ENCODE measurements at places on chromosomes 12 and 14.

- no peak for DNase-seq
Measured at GRCh38 chr14:23600322-23600707, 21.7 kb upstream of the JPH4 start.

- DNase-seq = no peak
Measured at GRCh38 chr12:10669533-10669932, 4.3 kb downstream of the STYK1 start.

DNA sequence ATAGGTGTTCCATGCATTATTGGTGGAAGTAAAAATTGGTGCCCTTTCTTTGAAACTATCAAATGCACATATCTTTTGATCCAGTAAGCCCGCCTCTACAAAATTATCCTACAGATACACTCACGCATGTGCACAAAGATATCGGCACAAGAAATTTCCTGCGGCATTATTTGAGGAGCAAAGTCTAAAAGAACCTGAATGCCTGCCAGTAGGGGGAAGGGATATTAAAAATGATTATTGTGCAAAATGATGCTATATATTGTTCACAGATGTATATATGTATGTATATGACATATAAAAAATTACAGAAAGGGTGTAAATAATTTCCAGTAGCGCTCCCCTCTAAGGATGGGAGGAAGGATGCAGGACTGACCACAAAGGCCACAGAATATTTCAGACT, 24.7 kb upstream of the ADIPOR2 start:
- no peak for DNase-seq

DNA sequence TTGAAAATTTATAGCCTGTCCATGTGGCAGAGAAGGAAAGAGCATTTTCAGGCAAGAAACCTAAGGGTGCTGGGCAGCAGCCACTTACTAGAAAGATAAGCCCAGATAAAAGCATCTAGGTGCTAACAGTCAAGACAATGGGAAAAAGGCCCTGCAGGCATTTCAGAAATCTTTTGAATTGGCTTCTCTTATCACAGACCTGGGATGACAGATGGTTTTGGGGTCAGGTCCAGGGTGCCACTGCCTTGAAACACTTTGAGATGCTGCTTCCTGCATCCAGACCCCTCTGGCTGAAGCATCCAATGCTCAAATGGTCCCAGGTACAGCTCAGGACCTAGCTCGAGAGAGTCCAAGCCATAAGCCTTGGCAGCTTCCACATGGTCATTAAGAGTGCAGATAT, 466.5 kb downstream of the FSCB start:
- no peak for DNase-seq

GRCh38 chr14:24839617-24840203, 205.7 kb upstream of the GZMB start:
- no peak for DNase-seq

GRCh38 chr14:76904740-76905569, 78.7 kb downstream of the LRRC74A start:
- peak; percentile 94 for DNase-seq

GRCh38 chr12:113016796-113017195, 38.5 kb downstream of the OAS2 start:
- no peak for DNase-seq

DNA sequence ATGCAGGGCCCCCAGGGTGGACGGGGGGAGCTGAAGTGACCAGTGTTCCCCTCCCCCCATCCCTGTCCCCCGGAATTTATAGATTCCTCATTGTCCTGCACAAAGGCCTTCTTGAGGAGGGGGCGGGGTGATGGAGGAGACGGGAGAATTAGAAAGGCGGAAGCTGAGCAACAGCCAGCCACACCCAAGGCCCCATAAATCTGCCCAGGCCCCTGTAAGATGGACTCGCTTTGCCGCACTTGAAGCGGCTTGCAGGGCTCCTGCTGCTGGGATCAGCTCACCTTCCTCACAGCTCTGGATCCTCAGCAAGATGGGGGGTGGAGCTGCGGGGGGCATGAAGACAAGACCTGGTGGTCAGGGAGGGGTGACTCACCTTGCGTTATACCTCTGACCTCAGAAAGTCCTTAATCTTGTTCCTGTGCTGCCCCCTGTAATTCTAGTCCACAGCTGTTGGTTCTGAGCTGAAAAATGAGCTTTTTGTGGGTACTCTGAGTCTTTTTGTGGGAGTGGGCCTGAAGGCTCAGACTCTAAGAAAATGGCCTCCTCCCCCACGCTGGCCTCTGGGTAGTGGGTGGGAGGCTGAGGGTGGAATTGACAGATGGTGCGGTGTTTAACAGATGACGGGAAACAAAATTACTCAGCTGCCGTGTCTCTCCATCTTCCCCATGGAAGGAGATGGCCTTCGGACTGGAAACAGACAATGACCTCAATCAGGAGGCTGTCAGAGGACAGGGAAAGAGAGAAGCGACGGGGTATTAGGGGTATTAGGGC, 15.8 kb upstream of the ANKRD33 start:
- no peak for DNase-seq

- DNase-seq = no peak
Measured at GRCh38 chr14:91945751-91946621, 1.5 kb downstream of the FBLN5 start.

- DNase-seq = peak; percentile 10
Measured at GRCh38 chr12:131699434-131699833, 11.5 kb upstream of the SFSWAP start.

All from fibroblast of upper back skin (primary cell).